ENCODE measurements at places on chromosomes 12 and 14. TPM values are rescaled to one million over a fixed set of nuclear protein-coding genes. Genes with fewer than 3 reads are reported as not detected.

Gene MYH6
- total RNA-seq: not detected

Gene SIX6
- total RNA-seq: not detected

Gene TMPRSS12
- not detected for total RNA-seq

DNA sequence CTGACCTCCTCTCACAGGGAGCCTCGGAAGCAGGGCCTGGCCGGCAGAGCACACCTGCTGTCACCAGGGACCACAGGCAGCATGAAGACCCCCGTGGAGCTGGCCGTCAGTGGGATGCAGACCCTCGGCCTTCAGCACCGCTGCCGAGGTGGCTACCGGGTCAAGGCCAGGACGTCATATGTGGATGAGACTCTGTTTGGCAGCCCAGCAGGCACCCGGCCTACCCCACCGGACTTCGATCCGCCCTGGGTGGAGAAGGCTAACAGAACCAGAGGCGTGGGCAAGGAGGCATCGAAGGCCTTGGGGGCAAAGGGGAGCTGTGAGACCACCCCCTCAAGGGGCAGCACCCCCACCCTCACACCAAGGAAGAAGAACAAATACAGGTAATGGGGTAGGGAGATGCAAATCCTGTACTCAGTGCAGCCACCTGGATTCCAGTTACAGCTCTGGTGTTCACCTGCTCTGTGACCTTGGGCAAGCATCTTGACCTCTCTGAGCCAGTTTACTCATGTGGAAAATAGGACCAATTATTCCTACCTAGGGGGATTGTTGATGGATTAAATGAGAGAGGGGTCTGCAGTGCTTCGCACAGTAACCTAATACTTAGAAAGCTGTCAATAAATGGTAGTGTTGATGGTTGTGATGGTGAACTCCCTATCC is 1.3 kb downstream of the RITA1 start:
- no peak for DNase-seq

GRCh38 chr14:71271166-71271945 is 364.1 kb downstream of the PCNX1 start:
- no peak for DNase-seq

All from lower leg skin (tissue), 4 donors.